ENCODE measurements at places on chromosomes 3 and 15. TPM values are rescaled to one million over a fixed set of nuclear protein-coding genes. Genes with fewer than 3 reads are reported as not detected.

ZBBX gene
- total RNA-seq = not detected

LTK gene
- 1.1 TPM for total RNA-seq

MYRIP gene
- not detected for total RNA-seq

CCR8 gene
- total RNA-seq = 0.74 TPM

ATP10A gene
- 57.9 TPM for total RNA-seq

CYP11A1 gene
- not detected for total RNA-seq

TIMMDC1 gene
- 72.7 TPM for total RNA-seq

ACAD11 gene
- total RNA-seq = 11.8 TPM

TOPAZ1 gene
- total RNA-seq = not detected

ARGFX gene
- not detected for total RNA-seq

ECE2 gene
- not detected for total RNA-seq

PIGBOS1 gene
- 11.0 TPM for total RNA-seq

ZKSCAN7 gene
- 0.56 TPM for total RNA-seq

EPHA6 gene
- total RNA-seq = not detected

ZFYVE19 gene
- total RNA-seq = 31.1 TPM

IRAK2 gene
- 1.9 TPM for total RNA-seq

KLF15 gene
- total RNA-seq = not detected

AP3B2 gene
- total RNA-seq = 0.08 TPM

EPHB3 gene
- 0.12 TPM for total RNA-seq

SPINK8 gene
- total RNA-seq = not detected

TKT gene
- 228 TPM for total RNA-seq

RHOA gene
- 520 TPM for total RNA-seq

INSYN1 gene
- not detected for total RNA-seq

SERINC4 gene
- total RNA-seq = 0.50 TPM

PRKCI gene
- total RNA-seq = 26.5 TPM

All from activated CD4-positive, alpha-beta T cell treated with anti-CD3 and anti-CD28 coated beads, Interleukin-2, amount 10 ng/mL, durations not matched to agents 7 days and 5 days (primary cell).